ENCODE measurements at places on chromosomes 6 and 20.

DNA sequence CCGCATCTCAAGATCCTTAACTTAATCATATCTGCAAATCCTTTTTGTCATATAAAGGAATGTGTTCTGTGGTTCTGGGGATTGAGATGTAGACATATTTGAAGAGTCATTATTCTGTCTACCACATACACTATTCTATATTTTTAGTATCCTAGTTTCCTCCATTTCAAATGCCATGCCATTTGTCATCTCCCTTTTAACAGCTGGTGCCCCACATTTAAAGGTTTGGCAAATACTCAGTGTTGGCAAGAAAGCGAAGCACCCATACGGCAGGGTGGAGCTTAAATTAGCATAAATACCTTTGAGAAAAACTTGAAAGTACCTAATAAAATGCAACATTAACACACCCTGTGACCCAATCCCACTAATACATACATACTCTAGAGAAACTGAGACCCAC lies 31.7 kb downstream of the PAK5 start:
- no peak for DNase-seq

- no peak for DNase-seq
Measured at GRCh38 chr20:24439737-24440387, 29.6 kb upstream of the SYNDIG1 start.

GRCh38 chr6:72288592-72288991 lies 333.3 kb upstream of the KCNQ5 start:
- DNase-seq = no peak

DNA sequence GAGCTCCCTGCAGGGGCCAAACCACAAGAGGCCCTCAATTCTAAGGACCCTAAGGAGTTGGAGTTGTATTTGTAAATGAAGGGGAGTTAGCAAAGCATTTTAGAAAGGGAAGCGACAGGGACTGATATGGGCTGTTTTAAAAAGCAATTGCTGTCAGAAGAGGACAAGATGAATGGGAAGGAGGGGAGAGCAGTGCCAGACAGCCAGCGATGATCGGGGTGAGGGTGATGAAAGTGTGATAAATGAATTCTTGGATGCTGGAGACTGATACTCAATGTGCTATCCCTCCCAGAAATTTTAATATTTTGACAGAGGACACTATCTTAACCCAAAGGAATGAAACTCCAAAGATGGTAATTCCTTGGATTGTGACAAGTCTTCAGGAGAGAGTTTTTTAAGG lies 289.2 kb downstream of the CLIC5 start:
- DNase-seq = no peak

- no peak for DNase-seq
Measured at GRCh38 chr20:61874421-61875068, 191.1 kb downstream of the TAF4 start.

- DNase-seq = no peak
Measured at GRCh38 chr20:56630086-56630493, 984 bp downstream of the TFAP2C start.

DNA sequence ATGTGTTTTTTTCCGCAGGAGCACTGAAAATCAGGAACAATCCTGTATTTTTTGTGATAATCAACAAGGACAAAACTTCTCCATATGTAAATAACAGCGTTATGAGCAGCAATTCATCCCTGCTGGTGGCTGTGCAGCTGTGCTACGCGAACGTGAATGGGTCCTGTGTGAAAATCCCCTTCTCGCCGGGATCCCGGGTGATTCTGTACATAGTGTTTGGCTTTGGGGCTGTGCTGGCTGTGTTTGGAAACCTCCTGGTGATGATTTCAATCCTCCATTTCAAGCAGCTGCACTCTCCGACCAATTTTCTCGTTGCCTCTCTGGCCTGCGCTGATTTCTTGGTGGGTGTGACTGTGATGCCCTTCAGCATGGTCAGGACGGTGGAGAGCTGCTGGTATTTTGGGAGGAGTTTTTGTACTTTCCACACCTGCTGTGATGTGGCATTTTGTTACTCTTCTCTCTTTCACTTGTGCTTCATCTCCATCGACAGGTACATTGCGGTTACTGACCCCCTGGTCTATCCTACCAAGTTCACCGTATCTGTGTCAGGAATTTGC lies at the start of gene TAAR6:
TSS of gene TAAR6 (plus strand) at position 102 of the 557 bp plus-strand sequence. CDS start at position 102, 0 bp downstream.
- DNase-seq = no peak

GRCh38 chr20:40948465-40949267 lies 80.0 kb upstream of the TOP1 start:
- DNase-seq = no peak

DNA sequence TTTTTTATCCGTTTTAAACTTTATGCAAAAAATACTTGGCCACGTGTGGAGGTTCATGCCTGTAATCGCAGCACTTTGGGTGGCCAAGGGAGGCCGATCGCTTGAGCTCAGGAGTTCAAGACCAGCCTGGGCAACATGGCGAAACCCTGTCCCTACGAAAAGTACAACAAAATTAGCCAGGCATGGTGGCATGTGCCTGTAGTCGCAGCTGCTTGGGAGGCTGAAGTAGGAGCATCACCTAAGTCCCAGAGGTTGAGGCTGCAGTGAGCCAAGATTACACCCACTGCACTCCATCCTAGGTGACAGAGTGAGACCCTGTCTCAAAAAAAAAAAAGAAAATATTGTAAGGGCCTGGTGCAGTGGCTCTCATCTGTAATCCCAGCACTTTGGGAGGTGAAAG lies 45.0 kb downstream of the CSE1L start:
- DNase-seq = no peak

GRCh38 chr6:34366639-34366921 lies 25.9 kb downstream of the NUDT3 start:
- DNase-seq = no peak

- DNase-seq = no peak
Measured at GRCh38 chr6:3263096-3263495, 4.3 kb downstream of the PSMG4 start.

GRCh38 chr6:108800427-108800864 lies 47.8 kb upstream of the ARMC2 start:
- DNase-seq = no peak

GRCh38 chr20:64261138-64261537 lies 5.6 kb downstream of the PCMTD2 start:
- no peak for DNase-seq

DNA sequence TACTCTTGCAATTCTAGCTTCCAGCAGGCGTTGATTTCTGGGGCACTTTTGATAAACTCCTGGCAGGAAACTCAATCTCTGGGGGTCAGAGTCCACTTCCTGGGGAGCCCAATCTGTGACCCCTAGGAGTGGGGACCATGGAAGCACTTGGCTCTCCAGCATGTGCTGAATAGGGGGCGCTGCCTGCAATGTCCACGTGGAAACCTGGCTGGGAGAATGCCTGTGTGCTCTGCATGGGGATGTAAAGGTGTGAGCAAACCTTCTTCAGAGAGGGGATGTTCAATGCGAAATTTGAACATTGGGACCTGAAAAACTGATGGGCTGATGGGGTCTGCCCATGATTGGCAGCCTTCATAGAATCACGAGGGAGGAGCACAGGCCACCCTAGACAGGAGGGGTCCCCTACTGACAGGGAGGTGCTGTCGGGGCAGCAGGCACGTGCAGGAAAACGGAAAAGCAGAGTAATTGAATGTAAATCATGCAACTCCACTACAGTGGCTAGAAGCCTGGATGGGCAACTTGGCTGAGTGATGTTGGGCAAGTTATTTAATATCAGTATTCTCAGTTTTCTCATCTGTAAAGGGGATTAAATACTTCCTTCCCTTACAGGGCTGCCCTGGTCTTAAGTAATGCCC lies 47.8 kb downstream of the CEP43 start:
- DNase-seq = no peak

- no peak for DNase-seq
Measured at GRCh38 chr6:32857156-32857891, 3.3 kb downstream of the PSMB9 start.

DNA sequence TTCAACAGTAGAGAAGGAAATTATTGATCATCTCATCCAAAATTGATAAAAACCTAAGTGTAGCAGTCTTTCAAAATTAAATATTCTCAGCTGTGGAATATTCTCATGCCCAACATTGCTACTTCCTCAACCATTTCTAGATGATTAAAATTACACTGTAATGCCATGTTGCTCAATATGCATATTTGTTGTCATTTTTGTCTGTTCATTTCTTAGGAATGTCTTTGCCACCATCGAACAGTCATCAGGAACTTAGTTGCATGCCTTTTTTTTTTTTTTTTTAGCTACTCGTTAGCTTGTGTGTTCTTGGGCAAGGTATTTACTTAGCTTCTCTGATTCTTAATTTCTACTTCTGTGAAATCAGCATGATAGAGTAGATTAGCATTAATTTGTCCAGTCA lies 188.6 kb downstream of the DTNBP1 start:
- DNase-seq = no peak

DNA sequence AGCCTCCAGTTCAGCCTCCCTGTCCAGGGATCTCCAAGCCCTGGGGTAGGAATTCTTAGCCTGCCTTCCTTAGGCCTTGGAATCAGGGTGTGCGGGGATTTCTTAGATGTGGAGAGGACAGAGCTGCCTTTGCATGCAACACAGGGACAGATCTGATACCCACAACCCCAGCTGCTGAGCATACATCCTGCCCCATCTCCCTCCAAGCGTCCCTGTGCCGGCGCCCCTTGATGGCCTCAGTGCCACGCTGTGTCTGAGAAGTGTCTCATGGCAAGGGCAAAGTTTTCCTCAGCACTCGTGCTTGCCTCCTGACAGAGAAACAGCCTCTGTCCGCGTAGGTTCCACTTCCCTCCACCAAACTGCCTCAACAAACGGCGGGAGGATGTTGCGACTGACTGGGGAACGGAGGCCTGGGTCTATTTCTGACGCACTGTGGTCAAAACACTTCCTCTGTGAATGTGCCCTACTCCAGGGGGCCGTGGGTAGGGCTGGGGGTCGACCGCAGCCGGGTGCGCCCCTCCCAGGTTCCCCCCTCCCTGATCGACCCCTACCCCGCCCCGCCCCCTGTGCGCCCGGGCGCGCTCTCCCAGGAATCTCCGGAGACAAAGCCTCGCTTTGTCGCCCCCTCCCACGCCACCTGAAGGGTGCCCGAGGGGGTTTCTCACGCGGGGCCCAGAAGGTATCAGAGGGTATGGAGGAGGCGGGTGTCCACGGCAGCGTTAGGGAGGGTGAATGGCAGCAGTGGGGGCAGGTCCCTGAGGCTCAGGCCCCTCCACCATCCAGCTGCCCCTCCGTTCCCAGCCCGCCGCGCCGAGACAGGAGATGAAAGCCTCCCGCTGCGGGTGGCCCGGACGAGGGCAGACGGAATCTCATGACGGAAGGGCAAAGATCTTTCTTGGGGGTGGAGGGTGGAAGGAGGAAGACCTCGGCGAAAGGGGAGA lies 806 bp downstream of the MICAL1 start:
- no peak for DNase-seq

GRCh38 chr6:115667478-115668026 lies 393.1 kb downstream of the FRK start:
- DNase-seq = no peak

DNA sequence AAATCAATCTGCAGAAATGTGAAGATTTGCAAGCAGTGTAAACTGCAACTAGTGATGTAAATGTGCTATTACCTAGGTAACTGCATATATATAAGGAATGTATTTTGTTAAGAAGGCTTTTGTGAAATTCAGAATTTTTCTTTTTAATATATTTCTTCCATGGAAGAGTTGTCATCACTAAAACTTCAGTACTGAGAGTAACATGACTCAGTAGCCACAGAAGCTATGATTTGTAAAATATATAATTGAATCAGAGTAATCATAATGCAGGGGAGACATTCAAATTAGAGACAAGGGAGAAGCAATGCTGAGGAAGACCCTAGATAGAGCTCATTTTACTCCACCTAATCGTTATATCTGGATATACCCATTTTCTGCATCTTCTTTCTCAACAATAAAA lies 141.7 kb downstream of the ADGRG6 start:
- no peak for DNase-seq

- DNase-seq = no peak
Measured at GRCh38 chr20:53263554-53264438, 291.6 kb downstream of the TSHZ2 start.

GRCh38 chr6:88368071-88368787 lies 202.1 kb upstream of the CNR1 start:
- no peak for DNase-seq
